ENCODE measurements at places on chromosomes 12 and 14. TPM values are rescaled to one million over a fixed set of nuclear protein-coding genes. Genes with fewer than 3 reads are reported as not detected.
A peak's percentile ranks its signal among the peaks of the same experiment; 100 is the strongest.

- no peaks in the 10 kb centered on the region for H3K27me3 ChIP-seq
- H3K27ac ChIP-seq: no peak overlapping the region
- H3K36me3 ChIP-seq: no peaks in the 10 kb centered on the region
- H3K4me3 ChIP-seq: no peak overlapping the region
- H3K4me1 ChIP-seq: peaks cover 3% of the 10 kb centered on the region
Observed at GRCh38 chr14:103239751-103240150, 94.3 kb upstream of the EIF5 start.

DNA sequence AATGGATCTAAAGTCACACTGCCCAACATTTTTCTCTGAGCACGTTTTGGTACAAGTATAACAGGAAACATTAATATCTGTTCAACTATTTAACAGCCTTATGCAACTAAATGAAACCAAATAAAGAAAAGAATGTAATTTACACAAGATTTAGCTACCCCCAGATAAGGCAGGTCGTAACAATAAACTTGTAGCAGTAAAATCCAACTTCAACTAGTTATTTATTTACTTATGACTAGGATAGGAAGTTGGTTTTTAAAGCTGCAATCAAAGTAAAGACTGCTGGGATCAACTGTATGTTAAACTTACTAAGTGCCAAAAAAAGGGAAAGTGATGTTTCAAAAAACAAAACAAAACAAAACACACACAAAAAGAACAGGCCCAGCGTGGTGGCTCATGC is 30.9 kb downstream of the FERMT2 start:
- no peaks in the 10 kb centered on the region for H3K36me3 ChIP-seq
- H3K27ac ChIP-seq: no peak overlapping the region
- H3K4me3 ChIP-seq: no peak overlapping the region
- H3K27me3 ChIP-seq: no peaks in the 10 kb centered on the region
- no peak for DNase-seq
- peaks cover 27% of the 10 kb centered on the region for H3K4me1 ChIP-seq

- H3K27ac ChIP-seq: no peak overlapping the region
- H3K4me3 ChIP-seq: no peak overlapping the region
- no peaks in the 10 kb centered on the region for H3K4me1 ChIP-seq
- H3K27me3 ChIP-seq: no peaks in the 10 kb centered on the region
Observed at GRCh38 chr12:89603678-89604077, 77.8 kb upstream of the POC1B start.

DNA sequence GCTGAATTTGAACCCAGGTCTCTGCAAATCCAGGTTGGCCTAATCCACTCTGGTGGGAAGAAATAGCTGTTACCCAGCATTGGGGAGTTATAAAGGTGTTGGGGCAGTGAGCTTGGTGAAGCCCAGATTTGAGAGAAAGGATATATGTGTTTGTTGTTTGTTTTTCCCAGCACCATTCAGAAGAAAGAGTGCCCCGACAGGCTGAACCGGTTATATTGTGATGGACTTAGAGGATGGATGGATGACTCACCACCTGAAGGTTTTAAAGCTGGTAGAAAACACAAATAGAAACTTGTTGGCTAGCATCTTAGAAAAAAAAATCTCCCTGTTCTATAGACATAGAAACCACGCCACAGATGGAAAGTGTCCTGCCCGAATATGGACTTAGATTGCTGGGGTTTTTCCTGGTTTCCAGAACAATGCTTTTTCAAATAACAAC is 404.6 kb downstream of the MED13L start:
- no peaks in the 10 kb centered on the region for H3K27me3 ChIP-seq
- H3K36me3 ChIP-seq: no peaks in the 10 kb centered on the region
- H3K27ac ChIP-seq: peak overlapping the region; percentile 47
- H3K4me1 ChIP-seq: peaks cover 36% of the 10 kb centered on the region

DNA sequence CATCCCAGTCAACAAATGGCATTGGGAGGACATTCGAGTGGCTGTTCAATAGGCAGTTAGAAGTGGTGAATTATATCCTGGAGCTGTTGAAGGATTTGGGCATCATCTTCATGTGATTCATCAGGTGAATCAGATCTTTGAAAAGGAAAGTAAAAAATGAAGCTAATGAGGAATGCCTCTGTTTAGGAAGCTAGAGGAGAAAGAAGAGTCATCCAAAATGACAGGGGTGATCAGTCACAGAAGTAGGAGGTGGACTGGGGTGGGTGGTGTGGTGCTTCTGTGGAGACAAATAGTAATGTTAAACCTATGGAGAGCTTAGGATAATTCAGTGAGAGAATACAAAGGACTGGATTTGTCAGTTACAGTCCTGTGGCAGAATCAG is 32.7 kb downstream of the DIP2B start:
- no peaks in the 10 kb centered on the region for H3K36me3 ChIP-seq
- DNase-seq: peak; percentile 56
- H3K27ac ChIP-seq: peak overlapping the region; percentile 20
- H3K4me3 ChIP-seq: no peak overlapping the region

DNA sequence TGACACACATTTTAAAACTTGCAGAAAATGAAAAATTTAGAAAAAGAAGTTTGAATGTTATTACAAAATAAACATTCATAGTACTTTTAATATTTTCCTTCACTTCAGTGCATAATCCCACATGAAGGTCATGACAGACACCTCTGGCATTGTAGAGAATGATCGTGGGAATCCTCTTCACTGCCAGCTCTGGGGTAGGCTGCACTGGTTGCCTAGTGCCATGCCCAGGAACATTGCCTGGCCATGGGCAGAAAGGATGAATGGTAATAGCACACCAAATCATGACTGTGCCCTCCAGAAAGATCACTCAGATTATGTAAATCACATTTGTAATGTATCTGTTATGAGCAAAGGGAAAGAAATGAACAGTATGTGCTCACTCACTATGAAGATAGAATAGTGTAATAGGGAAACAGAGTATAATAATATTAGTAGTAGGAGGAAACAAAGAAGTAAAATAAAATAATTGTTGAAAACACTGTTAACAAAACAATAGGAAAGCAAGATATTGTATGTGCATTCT is 161.6 kb downstream of the PLCZ1 start:
- no peaks in the 10 kb centered on the region for H3K4me1 ChIP-seq
- DNase-seq: no peak
- no peaks in the 10 kb centered on the region for H3K36me3 ChIP-seq
- H3K27me3 ChIP-seq: no peaks in the 10 kb centered on the region
- no peak overlapping the region for H3K4me3 ChIP-seq
- no peak overlapping the region for H3K27ac ChIP-seq

PTPN6 gene
- total RNA-seq: 47.7 TPM

All from HCT116 (cell line).